Endodermal cell (in vitro differentiated cells): ENCODE measurements at places on chromosomes 16 and 17.

DNA sequence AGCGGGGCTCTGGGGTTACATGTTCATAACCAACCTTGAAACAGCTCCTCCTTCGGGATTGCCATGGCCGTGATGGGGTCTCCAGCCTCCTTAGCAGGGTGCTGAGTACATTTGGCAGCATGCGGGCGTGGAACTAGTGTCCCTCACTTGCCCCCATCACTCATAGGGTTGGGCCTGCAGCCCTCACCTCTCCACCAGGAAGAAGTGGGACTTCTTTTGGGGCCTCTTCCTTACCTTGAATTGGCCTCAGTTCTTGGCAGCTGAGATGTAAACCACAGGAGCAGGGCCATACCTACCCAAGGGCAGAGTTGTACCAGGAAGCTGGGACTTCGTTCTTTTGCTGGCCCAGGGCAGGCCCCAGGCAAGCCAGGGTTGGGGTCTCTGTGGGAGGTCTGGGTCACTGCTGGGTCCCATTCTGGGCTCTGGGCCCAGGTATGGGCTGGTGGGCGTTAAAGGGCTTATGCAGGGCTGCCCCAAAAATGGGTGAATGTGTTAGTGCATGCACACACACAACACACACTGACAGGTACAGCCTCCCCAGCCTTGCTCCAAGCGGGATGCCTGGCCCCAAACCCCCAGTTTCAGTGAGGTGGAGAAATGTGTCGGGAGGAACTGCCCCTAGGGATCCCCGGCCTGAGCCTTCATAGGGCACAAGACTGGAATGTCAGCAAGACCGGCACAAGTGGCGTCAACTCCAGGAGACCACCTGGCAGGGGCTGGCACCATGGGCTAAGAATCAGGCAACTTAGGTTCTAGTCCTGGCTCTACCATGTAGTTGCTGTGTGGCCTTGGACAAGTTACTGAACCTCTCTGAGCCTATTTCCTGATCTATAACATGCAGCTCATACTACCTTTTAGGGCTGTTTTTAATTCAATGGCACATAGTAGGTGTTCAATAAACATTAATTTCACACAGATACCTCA lies 3.9 kb upstream of the KRT15 start:
- DNase-seq: no peak

DNA sequence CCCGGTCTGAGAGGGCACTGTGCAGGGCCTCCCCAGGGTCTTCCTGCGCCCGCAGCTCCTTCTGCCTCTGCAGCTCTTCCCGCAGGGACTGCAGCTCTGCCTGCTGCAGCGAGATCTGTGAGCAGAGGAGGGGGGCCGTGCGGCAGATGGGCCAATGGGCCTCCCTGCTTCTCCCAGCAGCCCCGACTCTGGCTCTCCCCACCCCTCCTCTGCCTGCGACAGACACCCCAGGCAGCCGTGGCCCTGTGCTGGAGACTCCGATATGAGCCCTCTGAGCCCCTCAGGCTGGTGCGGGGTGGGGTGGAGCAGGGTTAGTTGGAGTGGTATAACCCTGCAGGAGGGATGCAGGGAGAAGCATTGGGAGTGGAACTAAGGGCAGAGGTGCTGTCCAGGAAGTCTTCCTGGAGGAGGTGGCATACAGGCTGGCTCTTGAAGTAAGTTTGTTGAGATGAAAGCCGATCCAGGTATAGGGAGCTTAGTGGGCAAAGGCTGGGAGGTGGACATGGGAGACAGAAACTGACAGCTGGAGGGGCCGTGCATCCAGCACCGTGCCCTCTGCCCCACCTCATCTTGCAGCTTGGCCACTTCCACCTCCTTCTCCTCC lies 5.0 kb downstream of the THOC6 start:
- no peak for DNase-seq

GRCh38 chr17:48026502-48027321 lies 10.9 kb downstream of the COPZ2 start:
- peak; percentile 98 for DNase-seq

DNA sequence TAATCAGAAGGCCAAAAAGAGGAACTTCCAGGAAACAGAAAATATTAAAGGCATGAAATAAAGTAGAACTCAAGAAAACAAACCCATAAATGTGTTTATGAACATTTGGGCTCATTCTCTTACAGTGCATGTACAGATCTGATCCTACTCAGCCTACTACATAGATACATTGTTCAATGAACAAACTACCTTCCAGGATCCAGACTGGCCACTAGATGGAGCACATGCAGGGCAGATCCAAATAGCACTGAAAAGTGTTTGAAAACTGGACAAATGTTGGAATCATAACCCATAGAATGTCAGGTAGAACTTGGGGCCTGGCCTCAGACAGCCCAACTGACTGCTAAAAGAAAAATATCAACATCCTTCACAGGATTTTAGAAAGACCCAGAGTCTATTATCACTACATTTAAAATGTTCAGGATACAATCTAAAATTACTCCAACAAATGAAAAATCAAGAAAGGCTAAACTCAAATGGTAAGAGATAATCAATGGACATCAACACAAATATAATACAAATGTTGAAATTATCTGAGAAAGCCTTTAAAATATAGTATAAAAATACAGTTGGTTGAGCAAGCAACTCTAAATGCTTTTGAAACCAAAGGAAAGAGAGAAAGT lies 122.4 kb upstream of the NUDT7 start:
- DNase-seq: peak; percentile 68

- DNase-seq: peak; percentile 86
These were observed 100.8 kb downstream of the ABCC12 start for GRCh38 chr16:48054881-48055601.

GRCh38 chr16:23835390-23836077 lies at the start of gene PRKCB:
PRKCB (plus strand) TSS chr16:23835983.
- peak; percentile 97 for DNase-seq

DNA sequence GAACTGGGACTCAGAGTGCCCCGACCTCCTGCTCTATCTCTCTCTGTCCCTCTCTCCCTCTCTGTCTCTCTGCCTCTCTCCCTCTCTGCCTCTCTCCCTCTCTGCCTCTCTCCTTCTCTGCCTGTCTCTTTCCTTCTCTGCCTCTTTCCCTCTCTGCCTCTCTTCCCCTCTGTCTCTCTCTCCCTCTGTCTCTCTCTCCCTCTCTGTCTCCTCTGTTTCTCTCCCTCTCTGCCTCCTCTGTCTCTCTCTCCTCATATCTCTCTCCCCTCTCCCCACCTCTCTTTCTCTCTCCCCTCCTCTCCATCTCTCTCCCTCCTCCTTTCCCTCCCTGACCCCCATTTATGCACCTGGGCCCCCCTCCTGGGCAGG lies 32.7 kb downstream of the TNFRSF13B start:
- DNase-seq: no peak

GRCh38 chr17:50129728-50130558 lies at the start of gene SAMD14:
SAMD14 (minus strand) TSS chr17:50130160; CDS start chr17:50124959, 5,201 bp downstream.
- DNase-seq: peak; percentile 86

- DNase-seq: no peak
These were observed 116.3 kb upstream of the MAF start for GRCh38 chr16:79716645-79717332.

GRCh38 chr17:32876417-32877163 lies at the start of gene MYO1D:
MYO1D (minus strand) TSS chr17:32877124; CDS start chr17:32876872, 252 bp downstream.
- DNase-seq: peak; percentile 92

GRCh38 chr16:85330006-85330693 lies 217.9 kb upstream of the CIBAR2 start:
- peak; percentile 77 for DNase-seq

- no peak for DNase-seq
These were observed 153.2 kb downstream of the KATNIP start for GRCh38 chr16:27703121-27703520.

DNA sequence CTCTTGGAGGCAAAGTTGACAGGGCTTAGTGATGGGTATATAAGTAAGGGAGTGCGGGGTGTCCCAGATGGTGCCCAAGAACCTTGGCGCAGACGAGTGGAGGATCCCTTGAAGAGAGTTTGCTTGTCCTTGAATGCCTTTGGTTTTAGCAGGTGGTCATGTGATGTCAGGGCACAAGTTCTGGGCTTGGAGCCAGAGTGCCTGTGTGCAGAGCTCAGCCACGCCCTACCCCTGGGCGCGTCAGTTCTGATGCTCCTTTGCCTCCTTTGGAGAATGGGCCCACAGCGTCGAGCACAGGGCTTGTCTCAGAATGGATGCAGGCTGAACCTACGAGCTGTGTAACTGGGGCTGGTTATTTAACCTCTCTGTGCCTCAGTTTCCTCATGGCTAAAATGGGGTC lies 412.2 kb upstream of the EEF2KMT start:
- no peak for DNase-seq

- DNase-seq: no peak
These were observed 44.5 kb upstream of the ABR start for GRCh38 chr17:1224330-1224729.

DNA sequence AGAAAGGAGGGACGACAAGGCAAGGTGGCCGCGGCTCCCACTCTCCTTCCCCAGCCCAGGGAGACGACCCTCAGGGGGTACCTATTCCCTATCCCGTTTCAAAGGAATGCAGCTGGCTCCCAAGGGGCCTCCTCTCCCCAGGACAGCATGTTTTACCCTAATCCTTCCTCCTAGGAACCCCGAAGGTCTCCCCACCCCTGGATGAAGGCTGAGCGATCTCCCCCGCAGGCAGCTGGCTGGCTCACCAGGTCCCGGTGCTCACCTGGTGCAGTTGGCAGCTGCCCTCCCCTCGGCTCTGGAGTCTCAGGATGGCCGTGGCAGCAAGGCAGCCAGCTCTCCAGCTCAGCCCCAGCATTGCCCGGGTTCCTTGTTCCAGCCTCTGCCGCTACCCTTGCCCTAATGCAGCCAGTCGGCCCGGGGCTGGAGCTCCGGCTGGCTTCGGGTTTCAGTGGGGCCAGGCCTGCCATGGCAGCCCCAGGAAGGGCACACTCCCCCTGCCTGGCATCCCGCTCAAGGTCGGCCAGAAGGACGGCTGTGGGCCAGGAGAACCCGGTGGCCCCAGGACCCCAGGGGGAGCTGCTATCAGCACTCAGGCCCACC lies 4.6 kb downstream of the CLUH start:
- no peak for DNase-seq

GRCh38 chr17:64056269-64057005 lies 36.0 kb upstream of the ICAM2 start:
- DNase-seq: peak; percentile 95

DNA sequence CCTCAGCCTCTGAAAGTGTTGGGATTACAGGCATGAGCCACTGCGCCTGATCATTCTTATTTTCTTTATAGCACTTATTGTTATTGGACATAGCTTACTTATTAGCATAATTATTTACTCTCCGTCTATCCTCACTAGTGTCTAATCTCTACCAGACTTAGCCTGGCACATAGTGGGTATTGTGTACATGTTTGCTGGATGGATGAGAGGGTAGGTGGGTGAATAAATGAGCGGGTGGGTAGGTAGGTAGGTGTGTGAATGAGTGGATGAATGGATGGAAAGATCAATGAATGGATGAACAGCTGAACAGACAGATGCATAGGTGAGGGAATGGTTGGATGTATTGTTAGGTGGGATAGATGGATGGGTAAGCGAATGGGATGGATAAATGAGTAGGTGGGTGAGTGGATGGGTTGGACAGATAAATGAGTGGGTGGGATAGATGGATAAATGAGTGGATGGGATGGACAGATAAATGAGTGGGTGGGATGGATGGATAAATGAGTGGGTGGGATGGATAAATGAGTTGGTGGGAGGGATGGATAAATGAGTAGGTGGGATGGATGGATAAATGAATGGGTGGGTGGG lies 51.9 kb downstream of the ABCC6 start:
- no peak for DNase-seq

DNA sequence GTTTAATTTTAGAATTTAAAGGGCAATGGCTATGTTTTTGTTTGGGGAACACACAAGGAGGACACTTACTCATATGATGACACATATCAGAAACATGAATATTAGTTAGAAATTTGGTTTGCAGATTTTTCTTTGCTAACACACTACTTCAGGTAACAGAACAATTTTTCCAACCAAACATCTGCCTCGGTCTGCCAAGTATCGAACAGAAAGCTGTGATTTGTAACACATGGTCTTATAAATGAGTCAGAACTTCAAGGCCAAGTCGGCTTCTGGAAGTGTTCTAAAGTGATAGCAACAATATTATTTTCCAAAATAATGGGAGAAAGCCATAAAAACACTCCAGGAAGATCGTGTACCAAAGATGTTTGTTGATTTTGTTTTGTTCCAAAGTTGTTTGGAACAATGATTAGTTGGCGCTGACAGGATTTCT lies 75.9 kb upstream of the PMFBP1 start:
- no peak for DNase-seq

GRCh38 chr17:76241204-76241538 lies 878 bp upstream of the RNF157 start:
- DNase-seq: no peak

DNA sequence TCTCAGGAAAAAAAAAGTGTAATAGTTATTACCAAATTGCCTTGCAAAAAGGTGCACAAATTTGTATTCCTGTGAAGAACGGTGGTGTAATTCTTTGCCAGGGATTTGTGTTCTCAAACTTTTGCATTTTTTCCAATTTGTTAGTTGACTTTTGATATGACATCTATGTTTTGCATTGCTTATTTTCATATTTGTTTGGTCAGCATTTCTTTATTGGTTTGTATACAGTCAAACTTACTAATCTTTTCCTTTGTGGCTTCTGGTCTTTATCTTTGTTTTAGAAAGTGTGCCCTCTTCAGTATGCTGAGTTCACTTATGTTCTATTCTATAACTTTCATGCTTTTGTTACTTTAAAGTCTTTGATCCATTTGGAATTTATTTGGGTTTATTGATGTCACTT lies 226.2 kb upstream of the ZFHX3 start:
- DNase-seq: no peak

GRCh38 chr17:2564877-2565276 lies 28.6 kb upstream of the PAFAH1B1 start:
- DNase-seq: no peak

DNA sequence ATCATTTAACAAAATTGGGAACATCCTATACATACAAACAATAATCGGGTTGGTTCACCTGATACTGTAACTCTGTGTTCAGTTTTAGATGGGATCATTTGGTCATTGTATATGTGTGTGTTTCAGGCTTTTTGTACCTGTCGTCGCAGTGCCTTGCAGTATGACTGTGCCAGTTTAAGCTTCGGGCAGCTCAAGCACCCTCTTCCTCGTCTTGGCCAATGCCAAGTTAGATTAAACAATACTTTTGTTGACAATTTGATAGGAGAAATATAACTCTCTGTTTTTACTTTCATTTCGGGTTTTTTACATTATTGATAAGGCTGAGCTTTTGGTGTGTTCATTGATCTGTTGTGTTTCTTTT lies 37.0 kb upstream of the ARHGAP17 start:
- DNase-seq: no peak

DNA sequence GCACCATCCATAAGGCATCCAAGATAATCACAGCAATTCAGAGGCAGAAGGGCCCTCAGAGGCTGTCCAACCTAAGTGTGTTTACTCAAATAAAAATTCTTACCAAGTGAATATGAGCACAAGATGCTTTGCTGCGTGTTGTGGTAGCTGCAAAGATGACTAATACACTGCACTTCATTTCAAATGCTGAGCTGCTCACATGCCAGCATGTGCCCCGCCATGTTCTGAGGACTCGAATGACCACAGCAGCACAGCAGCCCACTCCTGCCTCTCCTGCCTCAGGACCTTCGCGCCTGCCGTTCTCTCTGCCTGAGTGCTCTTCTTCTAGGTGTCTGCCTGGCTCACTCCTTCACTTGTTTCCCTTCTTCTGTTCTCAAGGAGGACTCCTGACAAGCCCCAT lies 19.0 kb downstream of the PIK3R5 start:
- DNase-seq: no peak

- peak; percentile 58 for DNase-seq
These were observed 147.4 kb upstream of the TBX2 start for GRCh38 chr17:61251939-61252865.
